ENCODE measurements at places on chromosomes 2 and 18. TPM values are rescaled to one million over a fixed set of nuclear protein-coding genes. Genes with fewer than 3 reads are reported as not detected.

The CRYGD gene
- not detected for total RNA-seq

The PARD3B gene
- 29.5 TPM for total RNA-seq

DNA sequence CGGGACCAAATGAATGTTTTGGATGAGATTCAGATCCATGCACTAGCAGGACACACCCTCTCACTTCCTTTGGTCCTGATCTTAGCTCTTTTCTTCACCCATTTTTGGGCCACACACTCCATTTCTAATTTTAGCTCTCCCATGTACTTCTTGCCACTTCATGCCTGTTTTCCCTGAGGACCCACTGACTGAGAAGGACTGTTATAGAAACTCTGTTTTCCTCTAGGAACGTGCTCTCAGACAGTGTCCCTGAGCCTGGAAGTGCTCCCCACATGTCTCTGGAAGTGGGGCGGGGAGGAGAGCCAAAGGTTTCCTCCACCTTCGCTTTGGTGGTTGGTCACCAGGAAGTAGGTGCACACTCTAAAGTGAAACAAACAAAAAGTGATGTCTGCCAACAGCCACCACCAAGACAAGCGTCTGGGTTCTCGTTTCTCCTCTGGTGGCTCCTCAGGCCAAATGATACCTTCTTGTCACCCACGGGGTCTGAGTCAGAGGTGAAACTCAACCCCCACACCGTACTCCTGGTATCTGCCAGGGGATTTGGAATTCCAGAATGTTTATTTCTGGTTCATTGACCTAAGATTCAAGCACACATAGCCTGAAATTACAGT lies 74.7 kb downstream of the MERTK start:
- H3K36me3 ChIP-seq = peaks cover 4% of the 10 kb centered on the region
- H3K27me3 ChIP-seq = no peaks in the 10 kb centered on the region
- no peak for DNase-seq
- no peak overlapping the region for H3K27ac ChIP-seq
- H3K4me3 ChIP-seq = no peak overlapping the region

- H3K4me1 ChIP-seq = peaks cover 16% of the 10 kb centered on the region
- H3K27me3 ChIP-seq = no peaks in the 10 kb centered on the region
- no peak overlapping the region for H3K27ac ChIP-seq
Observed at GRCh38 chr2:165472922-165473321, 3.4 kb downstream of the CSRNP3 start.

- no peaks in the 10 kb centered on the region for H3K27me3 ChIP-seq
- no peak overlapping the region for H3K4me3 ChIP-seq
Observed at GRCh38 chr2:59232394-59233165, 991.5 kb upstream of the FANCL start.

The SEPTIN2 gene
- total RNA-seq = 290 TPM

GRCh38 chr18:76496194-76496890 lies 1.3 kb upstream of the ZNF516 start:
- no peaks in the 10 kb centered on the region for H3K36me3 ChIP-seq
- DNase-seq = no peak
- H3K27me3 ChIP-seq = no peaks in the 10 kb centered on the region

The PTPN4 gene
- 21.3 TPM for total RNA-seq

GRCh38 chr2:178479275-178479616 lies 846 bp upstream of the FKBP7 start:
- H3K27me3 ChIP-seq = no peaks in the 10 kb centered on the region
- no peak for DNase-seq
- peak overlapping the region; percentile 82 for H3K4me3 ChIP-seq
- peaks cover 58% of the 10 kb centered on the region for H3K4me1 ChIP-seq
- H3K36me3 ChIP-seq = no peaks in the 10 kb centered on the region

GRCh38 chr18:58806826-58807714 lies 57.6 kb upstream of the ZNF532 start:
- H3K4me1 ChIP-seq = no peaks in the 10 kb centered on the region
- no peaks in the 10 kb centered on the region for H3K27me3 ChIP-seq
- no peak overlapping the region for H3K27ac ChIP-seq
- H3K36me3 ChIP-seq = no peaks in the 10 kb centered on the region
- no peak for DNase-seq
